ENCODE measurements at places on chromosomes 16 and 17. TPM values are rescaled to one million over a fixed set of nuclear protein-coding genes. Genes with fewer than 3 reads are reported as not detected.

Gene C16orf46
- polyA plus RNA-seq: 0.43 TPM

Gene KRTAP9-4
- polyA plus RNA-seq: not detected

GRCh38 chr16:20976576-20976975 is 76.0 kb downstream of the LYRM1 start:
- DNase-seq: no peak

Gene IL21R
- polyA plus RNA-seq: 0.58 TPM

Gene PDILT
- polyA plus RNA-seq: not detected

DNA sequence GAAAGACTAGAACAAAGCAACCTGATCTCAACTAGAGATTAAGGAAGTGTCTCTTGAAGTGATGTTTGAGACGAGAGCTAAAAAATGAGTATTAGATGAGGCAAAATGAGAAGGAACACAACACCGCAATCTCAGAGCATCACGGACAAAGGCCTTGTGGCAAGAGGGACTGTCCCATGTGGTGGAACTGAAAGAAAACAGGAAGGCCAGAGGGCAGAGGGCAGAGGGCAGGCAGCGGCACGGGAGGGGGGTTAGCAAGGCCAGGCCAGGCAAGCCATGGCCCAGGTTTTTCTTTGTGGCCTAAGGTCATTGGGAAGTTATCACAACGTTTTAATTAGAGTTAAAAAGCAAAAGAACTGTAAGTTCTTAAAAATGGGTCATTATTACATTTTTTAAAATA is 22.5 kb downstream of the RPA1 start:
- no peak for DNase-seq

Gene ZFP3
- 2.0 TPM for polyA plus RNA-seq

Gene TEKT5
- polyA plus RNA-seq: not detected

- DNase-seq: no peak
These were observed 41.4 kb downstream of the KSR1 start for GRCh38 chr17:27497696-27498095.

DNA sequence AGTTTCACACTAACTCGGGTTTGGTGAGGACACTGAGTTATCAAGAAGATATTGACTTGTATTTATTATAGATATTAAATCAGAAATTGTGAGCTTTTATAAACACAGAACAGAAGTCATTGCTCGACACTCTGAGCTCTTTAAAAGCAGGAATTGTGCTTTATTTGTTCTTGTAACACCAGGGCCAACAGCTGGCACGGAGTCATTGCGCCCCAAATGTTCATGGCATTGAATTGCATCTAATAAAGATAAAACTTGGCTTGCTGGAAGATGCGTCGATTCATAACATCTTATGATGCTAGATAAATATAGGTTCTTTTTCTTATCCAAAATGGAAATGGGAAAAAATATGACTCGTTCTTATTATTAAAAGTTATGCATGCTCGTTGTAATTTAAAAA is 11.8 kb upstream of the MLYCD start:
- no peak for DNase-seq

- DNase-seq: no peak
These were observed 76.2 kb upstream of the KSR1 start for GRCh38 chr17:27379888-27380533.

Gene ABI3
- polyA plus RNA-seq: 0.71 TPM

Gene CACNG5
- not detected for polyA plus RNA-seq

Gene HBQ1
- not detected for polyA plus RNA-seq

Gene BTBD17
- not detected for polyA plus RNA-seq

- DNase-seq: no peak
These were observed 94.2 kb downstream of the HELZ start for GRCh38 chr17:67150826-67151225.

- DNase-seq: no peak
These were observed 22.1 kb downstream of the SOX8 start for GRCh38 chr16:1003391-1004347.

GRCh38 chr17:72390675-72391508 is 270.1 kb downstream of the SOX9 start:
- no peak for DNase-seq

DNA sequence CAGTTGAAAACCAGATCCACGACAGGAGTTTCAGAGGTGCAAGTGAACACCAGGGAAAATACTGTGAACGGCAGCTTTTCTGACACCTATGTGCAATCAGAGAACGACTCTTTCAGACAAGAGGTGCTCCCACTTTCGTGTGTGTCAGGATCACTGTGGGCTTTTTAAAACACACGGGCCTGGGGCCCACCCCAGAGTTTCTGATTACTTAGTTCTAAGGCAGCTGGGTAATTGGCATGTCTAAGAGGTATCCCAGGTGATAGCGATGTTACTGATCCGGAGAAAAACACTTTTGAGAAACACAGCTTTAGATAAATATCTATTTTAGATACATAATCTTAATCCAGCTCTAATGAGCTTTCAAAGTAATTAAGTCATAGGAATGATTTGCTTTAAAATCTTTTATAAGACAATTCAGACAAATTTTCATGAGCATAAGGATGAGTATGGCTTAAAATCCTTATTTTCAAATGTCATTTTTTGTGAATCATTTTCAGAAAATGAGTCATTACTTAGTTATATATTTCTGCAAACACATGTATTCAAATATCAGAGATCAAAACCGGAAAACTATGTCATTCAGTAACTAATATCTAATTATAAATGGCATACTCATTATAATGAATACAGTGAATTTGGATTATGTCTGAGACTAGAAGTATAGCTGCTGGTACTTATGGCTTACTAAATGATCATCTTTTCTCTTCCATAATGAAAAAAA is 217.9 kb upstream of the PSMD7 start:
- no peak for DNase-seq

DNA sequence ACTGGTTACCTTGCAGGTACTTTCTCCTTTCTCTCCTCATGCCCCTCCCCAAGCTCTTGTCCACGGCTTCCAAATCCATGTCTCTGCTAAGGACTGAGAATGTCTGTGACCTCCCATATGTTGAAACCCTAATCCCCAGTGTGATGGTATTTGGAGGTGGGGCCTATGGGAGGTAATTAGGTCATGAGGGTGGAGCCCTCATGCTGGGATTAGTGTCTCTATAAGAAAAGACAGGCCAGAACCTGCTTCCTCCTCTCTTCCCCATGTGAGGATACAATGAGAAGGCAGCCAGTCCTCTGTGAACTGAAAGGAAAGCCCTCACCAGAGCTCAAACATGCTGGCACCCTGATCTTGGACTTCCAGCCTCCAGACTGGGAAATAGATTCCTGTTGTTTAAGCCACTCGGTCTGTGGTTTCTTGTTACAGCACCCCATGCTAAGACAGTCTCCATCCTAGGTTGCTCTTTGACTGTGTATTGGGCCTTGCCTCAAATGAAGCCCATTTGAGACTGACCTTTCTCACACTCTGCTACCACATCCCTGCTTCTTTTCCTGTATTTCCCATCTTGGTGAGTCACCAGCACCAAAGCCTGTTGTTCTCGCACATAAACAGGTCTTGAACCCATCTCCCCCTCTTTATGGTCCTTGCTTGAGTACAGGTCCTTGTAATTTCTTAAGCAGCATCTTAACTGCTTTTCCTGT is 135.0 kb downstream of the CDK5R1 start:
- no peak for DNase-seq
